Activated T-helper 1 cell treated with anti-CD3 and anti-CD28 coated beads, Interleukin-12 subunit alpha, Interleukin-12 subunit beta, Interleukin-2, Interleukin-4 antibody, amounts not matched to agents 30 ng/mL and 10 ng/mL and 1 ng/mL, durations not matched to agents 14 hours and 24 hours and 36 hours (primary cell): ENCODE measurements at places on chromosomes 4 and X.

GRCh38 chrX:144849141-144849540, 398.2 kb upstream of the SPANXN1 start:
- H3K27ac ChIP-seq, result no peak overlapping the region
- H3K4me3 ChIP-seq, result no peak overlapping the region
- no peaks in the 10 kb centered on the region for H3K27me3 ChIP-seq
- DNase-seq, result no peak
- H3K36me3 ChIP-seq, result no peaks in the 10 kb centered on the region
- H3K4me1 ChIP-seq, result no peaks in the 10 kb centered on the region

- no peak for DNase-seq
- H3K4me3 ChIP-seq, result no peak overlapping the region
- H3K27me3 ChIP-seq, result no peaks in the 10 kb centered on the region
- no peaks in the 10 kb centered on the region for H3K4me1 ChIP-seq
Observed at GRCh38 chrX:115972717-115973116, 197.8 kb upstream of the AGTR2 start.

DNA sequence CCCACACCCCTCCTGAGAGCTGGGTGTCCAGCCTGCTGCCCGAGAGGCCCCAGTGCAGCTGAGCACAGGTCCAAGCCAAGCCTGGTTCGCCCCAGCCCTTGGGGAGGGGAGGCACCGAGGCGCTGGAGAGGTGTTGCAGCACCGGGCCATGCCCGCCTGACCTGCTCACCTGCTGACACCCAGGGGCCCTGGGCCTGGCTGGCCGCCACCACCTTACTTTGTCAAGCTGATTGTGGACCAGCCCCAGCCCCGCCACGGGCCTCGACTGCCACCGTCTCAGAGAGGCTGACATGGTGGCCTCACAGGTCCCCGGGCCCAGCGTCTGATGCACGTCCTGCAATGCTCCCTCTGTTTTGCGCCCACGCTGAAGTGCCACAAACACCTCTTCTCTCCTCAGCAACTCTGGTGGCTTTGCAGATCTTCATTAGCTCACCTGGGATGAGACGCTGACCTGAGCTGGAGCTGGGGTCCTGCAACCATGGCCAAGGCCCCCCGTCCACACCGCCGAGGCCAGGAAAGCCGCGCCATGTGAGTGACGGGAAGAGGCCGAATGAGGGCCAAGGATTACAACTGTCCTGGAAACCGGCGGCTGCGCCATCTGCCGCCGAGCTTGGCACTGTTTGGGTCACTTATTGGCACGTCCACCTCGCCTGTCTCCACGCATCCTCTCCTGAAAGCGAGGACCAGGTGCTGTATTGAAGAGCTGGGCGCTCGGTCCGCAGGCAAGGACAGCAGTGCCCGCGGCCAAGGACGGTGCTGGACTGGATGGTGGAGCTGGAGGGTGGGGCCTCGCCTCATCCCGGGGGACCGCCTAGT, 7.6 kb downstream of the CPLX1 start:
- no peak overlapping the region for H3K27ac ChIP-seq
- H3K36me3 ChIP-seq, result no peaks in the 10 kb centered on the region
- H3K4me1 ChIP-seq, result no peaks in the 10 kb centered on the region
- no peak for DNase-seq
- peaks cover 34% of the 10 kb centered on the region for H3K27me3 ChIP-seq

DNA sequence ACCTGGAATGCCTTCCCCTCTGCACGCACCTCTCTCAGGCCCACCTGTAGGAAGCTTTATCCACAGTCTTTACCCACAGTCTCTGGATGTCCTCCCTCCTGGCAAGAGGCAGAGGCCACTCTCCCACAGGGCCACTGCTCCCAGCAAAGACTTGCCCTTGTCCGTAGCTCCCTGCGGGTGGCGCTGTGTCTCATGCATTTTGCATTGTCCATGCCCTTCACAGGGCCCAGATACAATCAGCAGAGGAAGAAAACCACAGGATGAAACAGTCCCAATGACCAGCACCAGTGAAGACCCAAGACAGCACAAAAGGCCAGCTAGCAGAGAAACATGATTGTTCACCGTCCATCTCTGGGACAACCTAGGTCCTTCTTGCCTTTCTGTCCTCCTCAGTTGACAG, 2.1 kb upstream of the NSG1 start:
- peaks cover 45% of the 10 kb centered on the region for H3K27me3 ChIP-seq
- no peak overlapping the region for H3K27ac ChIP-seq
- no peaks in the 10 kb centered on the region for H3K36me3 ChIP-seq
- no peak for DNase-seq
- H3K4me1 ChIP-seq, result peaks cover 5% of the 10 kb centered on the region
- H3K4me3 ChIP-seq, result no peak overlapping the region

DNA sequence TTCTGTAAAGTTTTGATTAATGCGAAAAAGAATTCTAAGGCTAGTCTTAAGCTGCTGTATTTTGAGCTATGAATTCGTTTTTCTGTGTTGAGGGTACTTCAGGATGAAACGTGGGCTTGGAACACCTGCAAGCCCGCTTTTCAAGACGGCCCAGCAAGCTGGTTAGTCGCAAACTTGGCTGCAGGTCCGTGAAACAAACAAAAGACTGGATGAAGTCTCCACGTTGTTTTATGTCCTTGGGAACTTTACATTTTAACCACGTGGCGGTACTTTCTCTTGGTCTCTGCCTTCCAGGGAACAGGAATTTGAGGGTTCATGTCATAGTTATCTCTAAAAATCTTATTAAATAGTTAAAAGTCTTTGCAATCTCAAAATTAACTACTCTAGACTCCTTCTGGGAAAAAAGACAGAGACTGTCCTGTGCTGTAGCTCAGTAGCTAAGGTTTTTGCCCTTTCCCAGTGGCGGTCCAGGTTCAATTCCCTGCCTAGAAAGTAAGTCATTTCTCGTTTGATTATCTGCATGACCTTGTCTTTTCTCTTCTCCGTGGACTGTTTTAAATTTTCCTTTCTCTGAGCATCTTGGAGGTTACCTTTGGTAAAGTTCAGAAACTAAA, 21.0 kb downstream of the TENM3 start:
- H3K4me3 ChIP-seq, result no peak overlapping the region
- DNase-seq, result no peak
- no peaks in the 10 kb centered on the region for H3K36me3 ChIP-seq
- no peaks in the 10 kb centered on the region for H3K4me1 ChIP-seq

DNA sequence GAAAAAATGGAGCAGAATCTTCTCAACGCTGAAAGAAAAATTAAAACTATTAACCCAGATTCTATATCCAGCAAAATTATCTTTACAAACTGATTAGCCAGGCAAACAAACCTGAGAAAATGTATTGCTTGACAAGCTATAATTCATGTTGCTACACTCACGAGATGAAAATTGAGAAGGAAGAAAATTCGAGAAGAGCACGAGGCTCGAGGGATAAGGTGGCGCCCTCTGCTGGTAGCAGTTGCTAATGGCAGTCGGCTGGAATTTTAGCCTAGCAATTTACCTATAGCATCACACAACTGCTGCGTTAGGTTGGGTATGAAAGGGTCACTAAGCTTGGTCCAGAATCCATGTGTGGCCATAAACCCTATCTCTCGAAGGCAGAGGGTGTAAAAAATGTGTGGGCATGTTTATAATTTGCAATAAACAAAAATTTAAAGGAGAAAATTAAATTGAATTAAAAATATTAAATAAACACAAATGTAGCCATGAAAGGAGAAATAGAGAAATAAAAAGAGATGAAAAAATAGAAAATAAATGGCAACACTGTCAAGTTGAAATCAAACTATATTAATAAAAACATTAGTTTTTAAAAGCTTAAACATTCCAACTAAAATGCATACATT, 126.6 kb downstream of the PPP4R3C start:
- no peaks in the 10 kb centered on the region for H3K4me1 ChIP-seq
- no peaks in the 10 kb centered on the region for H3K36me3 ChIP-seq
- H3K27me3 ChIP-seq, result no peaks in the 10 kb centered on the region
- DNase-seq, result no peak
- H3K4me3 ChIP-seq, result no peak overlapping the region

GRCh38 chr4:8748236-8748575, 123.4 kb downstream of the HMX1 start:
- no peak overlapping the region for H3K4me3 ChIP-seq
- DNase-seq, result no peak
- H3K4me1 ChIP-seq, result no peaks in the 10 kb centered on the region
- no peak overlapping the region for H3K27ac ChIP-seq
- H3K27me3 ChIP-seq, result no peaks in the 10 kb centered on the region
- H3K36me3 ChIP-seq, result no peaks in the 10 kb centered on the region

DNA sequence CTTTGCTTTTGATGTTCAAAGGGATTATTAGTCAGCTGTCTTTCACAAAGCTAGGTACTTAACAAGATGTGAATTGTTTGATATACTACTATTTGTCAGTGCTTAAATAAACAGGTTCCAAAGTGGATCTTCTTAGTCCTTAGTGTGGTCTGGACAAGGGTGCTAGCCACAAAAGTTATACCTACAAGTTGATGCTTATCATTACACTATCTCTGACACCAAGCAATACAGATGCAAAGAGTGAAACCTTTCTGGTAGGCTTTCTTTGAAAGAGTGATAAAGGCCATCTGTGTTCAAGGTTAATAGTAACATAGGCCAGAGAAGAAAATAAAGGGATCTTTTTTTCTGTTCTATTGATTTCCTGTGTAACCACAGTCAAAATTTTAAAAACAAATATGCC, 12.2 kb upstream of the RBPJ start:
- H3K4me1 ChIP-seq, result peaks cover 44% of the 10 kb centered on the region
- H3K4me3 ChIP-seq, result no peak overlapping the region
